ENCODE measurements at places on chromosomes 4 and X.

DNA sequence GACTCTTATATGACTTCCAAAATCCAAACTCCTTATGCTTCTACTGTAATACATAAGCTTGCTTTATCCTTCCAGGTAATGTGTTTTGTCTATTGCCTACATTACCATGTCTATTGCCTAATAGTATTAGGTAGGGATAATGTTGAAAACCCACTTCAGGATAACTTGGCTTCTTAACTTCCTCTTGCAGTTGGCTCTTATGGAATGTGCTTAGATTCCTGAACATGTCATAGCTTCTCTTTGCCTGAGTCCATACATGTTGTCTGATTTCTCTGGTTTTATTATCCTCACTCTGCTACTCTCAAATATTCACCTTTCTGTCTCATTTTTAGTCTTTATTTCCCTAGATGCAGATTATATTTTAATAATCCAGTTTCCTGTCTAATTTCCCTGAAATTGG, 599.9 kb downstream of the IL15 start:
- no peak for DNase-seq

DNA sequence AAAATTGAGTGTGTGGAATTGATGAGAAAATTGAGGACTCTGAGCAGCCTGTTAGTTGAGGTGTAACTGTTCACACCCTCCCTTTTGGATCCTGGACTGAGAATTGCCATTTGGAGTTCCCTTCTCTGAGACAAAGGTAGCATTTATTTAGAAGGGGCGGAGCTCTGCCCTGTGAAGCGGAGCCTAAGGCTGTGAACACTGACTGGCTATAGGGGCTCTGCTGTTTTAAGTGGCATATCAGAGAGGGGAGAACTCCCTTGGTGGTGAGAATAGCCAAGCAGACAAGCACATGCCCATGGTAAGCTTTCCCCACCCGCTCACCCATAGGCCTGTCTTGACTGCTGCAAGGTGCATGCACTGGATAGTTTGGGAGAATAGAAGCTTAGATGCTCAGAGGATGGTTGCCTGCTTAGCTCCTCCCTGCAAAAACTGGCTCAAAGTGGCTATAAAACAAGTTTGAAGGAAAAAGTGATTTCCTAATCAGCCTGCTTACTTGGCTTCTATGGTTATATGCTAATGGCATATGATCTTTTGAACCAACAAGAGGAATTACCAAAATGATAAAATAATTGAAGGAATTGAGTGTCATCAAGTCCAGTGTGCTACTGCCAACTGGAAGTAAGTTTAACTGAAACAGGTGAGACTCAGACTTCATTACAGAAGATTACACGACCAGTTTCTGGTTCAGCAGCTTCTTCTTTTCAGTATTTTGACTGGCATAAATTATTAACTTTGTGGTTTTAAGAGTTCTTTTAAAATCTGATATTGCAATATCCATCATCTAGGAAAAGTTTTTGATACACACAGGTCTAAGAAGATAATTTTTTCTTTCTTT, 108.4 kb downstream of the AFF1 start:
- DNase-seq = no peak

- no peak for DNase-seq
These were observed 40.4 kb upstream of the CYP4V2 start for GRCh38 chr4:186150926-186151325.

DNA sequence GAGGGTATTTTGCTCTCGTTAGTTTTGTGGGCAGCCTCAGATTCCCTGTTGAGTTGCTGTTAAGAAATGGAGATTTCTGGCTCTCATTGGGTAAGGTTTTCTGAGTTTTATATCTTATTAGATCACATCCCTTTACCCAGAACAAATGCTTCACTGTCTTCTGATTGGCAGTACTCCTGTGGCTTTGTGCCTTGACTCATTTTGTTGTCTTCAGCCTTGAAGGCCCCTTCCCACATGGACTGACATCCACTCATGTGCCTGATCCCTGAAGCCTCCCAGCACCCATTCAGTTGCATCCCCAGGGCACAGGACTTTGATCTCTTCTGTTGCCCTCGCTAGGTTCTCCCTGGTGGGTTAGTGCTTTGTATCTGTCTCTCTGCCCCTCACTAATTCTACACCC, 10.4 kb downstream of the MED28 start:
- no peak for DNase-seq

DNA sequence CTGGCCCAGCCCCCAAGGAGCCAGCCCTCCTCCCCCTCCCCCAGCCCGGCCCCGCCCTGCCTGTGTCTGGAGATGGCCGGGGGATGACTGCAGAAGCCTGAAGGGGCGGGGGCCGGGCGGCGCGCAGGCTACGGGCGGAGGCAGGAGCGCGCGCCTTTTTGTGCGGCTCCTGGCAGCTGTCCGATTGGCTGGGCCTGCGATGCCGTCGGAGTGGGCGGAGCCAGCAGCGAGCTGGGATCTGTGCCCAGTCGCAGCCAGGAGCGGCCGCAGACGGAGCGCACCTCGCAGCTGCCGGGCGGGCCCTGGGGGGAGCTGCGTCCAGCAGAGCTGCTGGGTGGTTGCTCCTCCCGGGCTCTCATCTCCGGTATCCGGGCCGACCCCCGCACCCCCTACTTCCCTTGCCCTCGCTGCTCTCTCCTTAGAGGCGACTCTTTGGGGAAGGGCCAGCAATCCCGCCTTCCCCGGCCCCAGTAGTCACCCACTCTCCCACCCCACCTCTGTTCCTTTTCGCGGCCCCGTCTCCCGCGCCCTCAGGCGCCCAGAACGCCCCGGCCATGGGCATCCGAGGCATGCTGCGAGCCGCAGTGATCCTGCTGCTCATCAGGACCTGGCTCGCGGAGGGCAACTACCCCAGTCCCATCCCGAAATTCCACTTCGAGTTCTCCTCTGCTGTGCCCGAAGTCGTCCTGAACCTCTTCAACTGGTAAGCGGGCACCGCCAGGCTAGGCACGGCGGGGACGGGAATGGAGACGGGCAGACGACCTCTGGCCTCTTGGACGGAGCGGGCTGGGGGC, at the start of gene GABRQ:
TSS of gene GABRQ (plus strand) at position 247 of the 794 bp plus-strand sequence. CDS start at position 555, 308 bp downstream.
- no peak for DNase-seq

- no peak for DNase-seq
These were observed 294.8 kb downstream of the HS3ST1 start for GRCh38 chr4:11133868-11134267.

GRCh38 chr4:100290585-100290984, 100.3 kb upstream of the DDIT4L start:
- DNase-seq = no peak

- DNase-seq = no peak
These were observed 11.2 kb upstream of the CXCR3 start for GRCh38 chrX:71629467-71629866.

DNA sequence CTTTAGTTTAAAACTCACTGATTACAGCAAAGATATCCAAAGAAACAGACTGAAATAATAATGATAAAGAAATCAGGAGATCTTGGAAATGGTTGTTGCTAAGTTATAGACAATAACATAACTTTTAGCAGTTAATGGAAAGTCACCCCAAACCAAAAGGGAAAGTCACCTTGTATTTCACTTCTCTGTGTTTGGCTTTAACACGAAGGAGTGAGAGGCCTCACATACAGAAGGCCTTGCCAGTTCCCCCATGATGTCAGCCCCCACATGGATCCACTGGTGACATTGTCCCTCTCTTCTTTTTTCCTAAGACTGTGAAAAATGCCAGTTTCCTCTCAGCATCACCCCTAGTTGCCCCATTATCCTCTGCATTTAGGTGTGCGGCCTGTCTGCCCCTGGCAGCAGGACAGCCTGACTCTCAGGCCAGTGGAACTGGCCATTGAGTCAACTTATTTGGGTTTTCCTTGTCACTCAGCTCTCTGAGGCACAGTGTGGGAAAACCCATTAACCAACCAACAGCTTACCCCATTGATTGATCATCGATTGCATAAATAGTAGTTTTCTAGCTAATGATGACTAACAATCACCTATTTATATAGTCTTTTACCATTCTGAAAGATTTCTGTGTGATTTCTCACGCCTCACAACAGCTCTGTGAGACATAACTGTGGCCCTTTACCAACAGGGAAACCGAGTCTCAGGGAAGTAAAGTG, 308.1 kb downstream of the PTTG2 start:
- no peak for DNase-seq

GRCh38 chr4:175450446-175450845, 361.6 kb downstream of the GPM6A start:
- DNase-seq = no peak

DNA sequence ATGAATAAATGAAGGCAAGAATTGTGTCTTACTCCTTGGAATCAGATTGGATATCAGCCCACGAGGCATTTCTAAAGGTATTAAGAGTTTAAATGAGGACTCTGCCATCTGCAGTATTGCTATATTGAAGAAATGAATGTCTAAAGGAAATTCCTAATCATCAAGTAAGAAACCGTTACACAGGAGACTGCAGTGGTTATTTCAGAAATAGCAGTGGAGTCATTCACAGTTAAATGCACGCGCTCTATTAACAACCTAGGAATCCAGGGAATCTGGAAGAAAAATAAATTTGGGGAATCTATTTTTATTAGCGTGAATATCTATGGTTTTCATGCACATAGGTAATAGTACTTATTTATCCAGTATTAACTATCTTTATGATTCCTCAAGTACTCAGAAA, 334.2 kb downstream of the TENM3 start:
- no peak for DNase-seq

DNA sequence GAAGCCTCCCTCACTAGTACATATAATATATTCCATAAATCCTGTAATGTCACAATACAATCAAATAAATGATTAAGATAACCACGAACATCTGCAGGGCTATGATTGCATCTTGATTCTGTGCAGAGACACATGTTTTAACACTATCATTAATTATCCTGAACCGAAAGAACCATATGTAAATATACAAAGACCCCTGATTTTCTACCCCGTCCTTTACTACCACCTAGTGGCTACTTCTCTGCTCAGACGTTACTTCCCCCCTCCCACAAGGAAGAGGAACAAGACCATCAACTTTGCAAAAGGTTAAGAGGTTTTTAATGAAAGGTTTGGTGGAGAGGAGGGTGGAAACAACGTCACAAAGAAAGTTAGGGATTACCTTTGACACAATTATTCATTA, 134.0 kb downstream of the COL4A6 start:
- DNase-seq = no peak

GRCh38 chr4:152676052-152676854, 3.5 kb downstream of the TMEM154 start:
- DNase-seq = no peak

DNA sequence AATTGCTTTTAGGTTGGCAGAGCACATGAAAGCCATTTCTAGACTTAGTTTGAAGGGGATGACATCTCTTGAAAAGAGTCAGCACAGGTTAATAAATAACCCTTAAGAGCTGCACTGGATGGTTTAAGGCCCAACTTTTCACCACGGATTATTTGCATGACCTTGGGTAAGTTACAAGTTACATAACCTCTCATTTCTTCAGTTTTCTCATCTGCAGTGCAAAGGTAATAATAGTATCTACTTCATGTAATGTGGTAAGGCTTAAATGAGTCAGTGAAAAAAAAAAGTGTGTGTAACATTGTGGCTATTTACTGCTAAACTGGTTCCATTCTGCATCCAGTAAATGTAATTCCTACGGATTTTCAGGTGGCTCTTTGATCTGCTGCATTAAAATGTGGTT, 715.8 kb downstream of the CCSER1 start:
- DNase-seq = no peak

- no peak for DNase-seq
These were observed 88.4 kb upstream of the SLC7A11 start for GRCh38 chr4:138330531-138330930.

- DNase-seq = no peak
These were observed 230.8 kb upstream of the FTHL17 start for GRCh38 chrX:31302573-31303075.

GRCh38 chrX:47197526-47197925, 3.9 kb downstream of the UBA1 start:
- DNase-seq = no peak

- DNase-seq = no peak
These were observed 181.2 kb upstream of the ETNPPL start for GRCh38 chr4:108943976-108944591.

DNA sequence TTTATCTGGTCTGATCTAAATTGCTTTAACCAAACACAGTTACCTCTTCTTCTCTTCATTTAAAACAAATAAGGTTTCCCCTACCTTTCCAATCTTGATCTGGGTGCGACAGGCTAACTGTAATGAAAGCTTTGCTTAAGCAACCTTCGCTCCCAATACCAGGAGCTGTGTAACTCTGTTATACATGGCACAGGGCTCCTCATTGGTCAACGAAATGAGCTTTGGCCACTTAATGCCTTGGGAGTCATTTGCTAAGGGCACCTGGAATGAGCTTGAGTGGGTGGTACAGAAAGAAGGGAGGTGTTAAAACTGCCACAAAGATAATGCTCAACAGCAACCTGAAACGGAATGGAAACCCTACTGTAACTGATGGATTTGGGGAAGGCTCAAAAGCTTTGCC, 140.5 kb downstream of the CHRNA9 start:
- DNase-seq = no peak

DNA sequence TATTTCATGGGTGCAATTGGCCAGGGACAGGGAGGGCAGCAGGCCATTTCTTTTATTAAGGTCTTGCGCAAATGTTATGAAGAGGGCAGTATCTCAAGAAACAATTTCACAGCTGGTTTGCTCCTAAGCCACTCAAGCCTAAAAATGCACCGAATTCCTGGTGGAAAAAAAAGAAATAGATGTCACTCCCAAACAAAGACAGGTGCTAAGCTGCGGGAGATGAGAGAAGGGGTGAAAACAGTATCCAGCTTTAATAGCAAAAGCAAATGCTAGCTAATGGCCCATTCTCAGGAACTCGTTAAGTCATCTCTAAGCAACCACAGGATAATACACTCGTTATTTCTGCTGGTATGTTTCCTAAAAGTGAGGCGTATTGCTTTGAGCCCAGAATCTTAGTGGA, 116.4 kb downstream of the ARX start:
- no peak for DNase-seq

DNA sequence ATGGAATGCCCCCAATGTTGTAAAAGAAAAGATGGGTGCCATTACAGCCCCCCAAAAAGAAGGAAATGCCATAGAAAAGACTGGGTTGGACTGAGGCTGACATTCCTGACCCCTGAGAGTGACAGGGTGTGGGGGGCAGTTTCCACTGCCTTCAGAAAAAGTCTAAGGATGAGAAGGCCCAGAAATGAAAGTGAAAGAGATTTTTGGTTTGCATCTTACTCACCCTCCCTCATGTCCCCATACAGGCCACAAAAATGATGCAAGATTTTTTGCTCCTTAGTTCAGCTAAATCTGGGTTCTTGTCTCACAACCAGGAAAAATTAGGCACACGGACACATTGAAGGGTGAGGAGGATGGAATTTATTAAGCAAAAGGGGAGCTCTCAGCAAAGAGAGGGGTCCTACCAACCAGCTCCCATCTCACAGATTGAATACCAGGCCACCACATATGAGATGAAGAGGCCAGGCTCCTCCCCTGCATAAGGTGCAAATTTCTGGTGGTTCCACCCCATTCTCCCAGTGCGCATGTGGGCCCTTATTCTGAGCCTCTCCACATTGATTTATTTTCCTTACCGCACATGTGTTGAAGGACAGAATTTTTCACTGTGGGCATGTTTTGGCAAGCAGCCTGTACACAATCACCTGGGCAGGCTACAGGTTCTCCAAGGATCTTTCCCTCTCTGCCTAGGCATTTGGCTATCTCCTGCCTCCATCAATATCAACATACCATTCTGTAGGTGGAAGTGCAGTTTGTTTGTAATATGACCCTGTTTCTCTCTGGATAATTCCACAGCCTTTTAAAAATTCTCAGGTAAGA, 18.8 kb downstream of the PPP4R3C start:
- no peak for DNase-seq

- DNase-seq = no peak
These were observed 14.9 kb upstream of the S100G start for GRCh38 chrX:16635040-16635439.

- no peak for DNase-seq
These were observed 208.5 kb upstream of the CASK start for GRCh38 chrX:42131856-42132255.

GRCh38 chrX:48958635-48959094, 1.3 kb upstream of the OTUD5 start:
- DNase-seq = no peak
